ENCODE measurements at places on chromosomes 2 and 18.

DNA sequence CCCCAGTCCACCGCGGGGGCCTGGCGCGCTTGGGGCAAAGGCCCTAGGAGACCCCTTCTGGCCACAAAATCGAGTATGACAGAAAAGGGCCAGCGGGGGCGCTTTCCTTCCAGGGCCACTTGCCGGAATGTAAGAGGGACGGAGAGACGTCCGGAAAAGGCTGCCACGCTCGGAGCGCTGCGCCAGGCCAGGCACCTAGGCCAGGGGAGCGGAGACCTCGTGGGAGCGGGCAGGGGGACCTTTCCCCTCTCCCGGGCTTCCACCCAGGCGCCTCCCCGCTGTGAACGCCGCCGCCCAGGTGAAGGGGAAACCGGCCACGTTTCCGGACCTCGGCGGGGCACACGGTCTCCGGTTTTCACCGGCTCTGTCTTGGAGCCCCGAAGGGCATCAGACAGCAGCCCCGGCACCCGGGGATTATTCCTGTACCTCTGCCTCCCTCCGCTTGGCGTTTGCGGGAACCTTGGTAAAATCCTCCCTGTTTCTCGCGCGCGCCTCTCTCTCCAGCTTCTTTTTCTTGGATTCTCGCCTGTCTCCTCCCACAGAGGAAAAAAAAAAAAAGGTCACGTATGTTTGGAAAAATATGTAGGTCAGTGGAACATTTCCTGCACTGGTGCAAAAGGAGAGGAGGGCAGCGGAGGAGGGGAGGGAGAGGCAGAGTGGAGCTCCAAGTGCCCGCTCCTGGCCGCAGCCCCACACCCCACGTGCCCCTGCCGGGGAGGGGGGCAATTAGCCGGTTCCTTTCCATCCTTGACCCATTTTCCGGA lies 1.2 kb upstream of the NPAS2 start:
- no peak for DNase-seq

DNA sequence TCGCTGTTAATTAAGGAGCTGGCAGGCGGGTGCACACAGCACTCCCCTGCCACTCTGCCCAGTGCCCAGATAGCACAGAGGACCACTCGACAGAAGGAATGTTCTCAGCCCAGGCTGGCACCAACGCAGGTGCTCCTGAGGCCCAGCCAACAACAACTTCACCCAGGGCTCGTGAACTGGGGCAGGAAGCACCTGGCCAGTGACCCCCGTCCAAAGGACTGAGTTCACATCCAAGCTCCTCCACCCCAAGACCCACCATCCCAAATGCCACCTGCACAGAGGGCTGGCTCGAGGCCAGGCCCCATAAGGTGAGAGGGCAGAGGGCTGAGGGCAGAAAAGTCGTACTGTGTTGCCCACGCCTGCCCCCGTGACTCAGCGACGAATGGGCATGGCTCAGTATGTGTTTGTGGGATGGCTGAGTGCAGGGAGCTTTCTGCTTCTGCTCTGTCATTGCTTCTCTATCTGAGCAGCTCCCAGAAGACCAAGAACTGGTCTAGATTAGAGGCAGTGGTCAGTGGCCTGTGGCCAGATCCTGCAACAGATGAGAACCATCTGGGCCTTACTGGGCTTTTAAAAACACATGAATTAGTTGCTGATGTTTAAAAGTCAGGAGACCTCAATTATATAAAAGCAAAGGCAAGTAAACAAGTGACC lies 68.4 kb downstream of the POLR1A start:
- peak; percentile 19 for DNase-seq

- no peak for DNase-seq
These were observed 421.4 kb upstream of the RGPD4 start for GRCh38 chr2:107405261-107405660.

DNA sequence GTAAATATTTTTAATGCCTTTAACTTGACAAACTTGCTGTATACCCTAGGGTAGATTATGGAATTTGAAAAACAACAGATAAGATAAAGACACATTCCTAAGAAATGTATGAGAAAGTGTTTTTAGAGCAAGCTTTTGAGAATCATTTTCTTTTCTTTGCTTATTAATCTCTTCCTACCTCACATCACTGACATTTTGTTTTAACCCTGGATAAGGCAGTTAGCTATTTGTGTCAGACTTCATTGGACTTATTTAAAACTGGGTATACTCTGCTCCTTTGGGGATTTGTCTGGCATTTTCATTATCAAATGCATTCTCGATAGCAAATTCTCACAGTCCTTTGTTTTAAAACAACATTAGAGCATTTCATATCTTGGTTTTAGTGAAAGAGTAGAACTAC lies 17.2 kb downstream of the EML4 start:
- DNase-seq, result no peak

DNA sequence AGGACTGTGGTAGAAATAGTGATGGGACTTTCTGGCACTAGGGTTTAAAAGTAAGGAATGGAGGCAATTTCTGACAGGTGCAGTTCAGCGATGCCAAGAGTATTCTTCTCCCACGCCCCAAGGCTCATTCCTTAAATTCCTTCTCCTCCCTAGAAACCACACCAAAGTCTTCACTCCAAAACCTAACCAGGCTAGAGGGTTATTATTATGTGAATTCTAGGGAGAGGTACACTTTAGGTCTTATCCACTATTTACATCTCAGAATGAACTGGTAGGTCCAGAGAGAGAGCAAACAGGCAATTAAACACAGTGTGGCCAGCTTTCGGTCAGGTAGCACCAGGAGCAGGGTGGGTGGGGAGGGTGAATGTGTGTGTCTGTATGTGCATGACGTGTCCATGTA lies 11.4 kb downstream of the IL1F10 start:
- DNase-seq, result no peak

DNA sequence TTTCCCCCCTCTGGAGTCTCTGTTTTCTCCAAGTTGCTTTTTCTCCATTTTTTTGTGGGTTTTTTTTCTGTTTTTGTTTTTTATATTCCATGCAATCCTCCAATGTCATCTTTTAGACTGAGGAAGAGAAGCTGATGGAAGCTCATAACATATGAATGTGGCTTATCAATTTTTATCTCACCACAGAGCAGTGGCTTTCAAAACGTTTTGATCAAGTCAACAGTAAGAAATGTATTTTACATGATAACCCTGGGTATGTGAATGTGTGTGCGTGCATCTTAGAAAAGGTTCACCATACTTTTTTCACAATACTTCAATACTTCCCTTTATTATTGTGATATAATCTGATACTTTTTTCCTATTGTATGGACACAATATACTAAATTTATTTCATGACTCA lies 64.6 kb upstream of the CDCA7 start:
- DNase-seq, result no peak

GRCh38 chr2:30655660-30656059 lies 151.6 kb downstream of the CAPN13 start:
- DNase-seq, result no peak

- DNase-seq, result no peak
These were observed 131.2 kb upstream of the TTC27 start for GRCh38 chr2:32496662-32497061.

DNA sequence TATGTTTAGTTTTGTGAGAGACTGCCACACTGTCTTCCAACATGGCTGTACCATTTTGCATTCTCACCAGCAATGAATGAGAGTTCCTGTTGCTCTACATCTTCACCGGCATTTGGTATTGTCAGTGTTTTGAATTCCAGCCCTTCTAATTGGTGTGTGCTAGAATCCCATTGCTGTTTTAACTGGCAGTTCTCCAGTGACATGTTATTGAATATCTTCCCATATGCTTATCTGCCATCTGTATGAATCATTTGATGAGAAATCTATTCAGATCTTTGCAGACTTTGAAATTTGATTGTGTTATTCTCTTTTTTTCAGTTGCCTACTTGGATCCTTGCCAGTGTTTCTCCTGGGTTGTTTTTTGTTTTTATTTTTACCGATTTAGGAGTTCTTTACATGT lies 99.0 kb downstream of the SNTG2 start:
- no peak for DNase-seq

- no peak for DNase-seq
These were observed 684.6 kb upstream of the FANCL start for GRCh38 chr2:58925676-58926081.

GRCh38 chr2:216221811-216222210 lies 112.7 kb downstream of the XRCC5 start:
- no peak for DNase-seq

GRCh38 chr2:226993171-226993570 lies 157.3 kb downstream of the RHBDD1 start:
- no peak for DNase-seq

GRCh38 chr2:45773909-45774308 lies 122.4 kb downstream of the PRKCE start:
- DNase-seq, result no peak

DNA sequence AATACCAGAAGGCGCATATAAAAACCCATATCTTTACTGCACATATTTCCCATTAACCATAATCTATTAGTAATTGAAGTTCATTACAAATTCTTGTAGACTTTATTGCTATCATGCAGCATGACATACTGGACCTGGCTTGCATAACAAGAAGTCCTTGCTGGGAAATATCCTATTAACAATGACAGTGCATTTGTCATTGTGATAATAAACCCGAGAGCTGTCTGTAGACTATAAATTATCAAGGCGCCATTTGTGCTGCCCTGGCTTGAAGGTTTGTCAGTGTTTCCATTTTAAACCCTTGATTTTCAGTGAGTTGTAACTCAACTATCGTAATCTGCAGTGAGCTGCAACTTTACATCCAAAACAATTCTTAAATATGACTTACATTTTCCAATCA lies 59.0 kb downstream of the HNMT start:
- no peak for DNase-seq

DNA sequence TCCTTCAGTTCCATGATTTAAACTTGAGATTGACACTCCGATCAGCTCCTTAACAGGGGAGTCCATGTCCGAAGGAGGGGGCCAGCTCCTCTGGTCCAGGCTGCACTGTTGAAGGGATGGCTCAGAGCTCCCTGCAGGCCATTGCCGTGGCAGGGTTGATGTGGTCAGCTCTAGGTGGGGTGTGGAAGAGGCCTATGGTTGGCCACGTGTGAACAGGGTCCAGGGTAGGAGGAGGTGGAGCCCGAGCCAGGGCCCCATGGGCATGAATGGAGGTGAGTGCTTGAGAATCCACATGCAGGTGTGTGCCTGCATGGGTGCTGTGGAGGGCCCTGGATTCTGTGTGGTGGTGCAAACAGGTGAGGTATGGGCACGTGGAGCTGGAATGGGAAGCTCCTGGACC lies 1.1 kb downstream of the SPEG start:
- DNase-seq, result no peak
